Stimulated activated CD4-positive, alpha-beta T cell treated with anti-CD3 and anti-CD28 coated beads, Interleukin-1b, Interleukin-23, amount 100 ng/mL, for 1 hour (primary cell): ENCODE measurements at places on chromosomes 13 and 19.

DNA sequence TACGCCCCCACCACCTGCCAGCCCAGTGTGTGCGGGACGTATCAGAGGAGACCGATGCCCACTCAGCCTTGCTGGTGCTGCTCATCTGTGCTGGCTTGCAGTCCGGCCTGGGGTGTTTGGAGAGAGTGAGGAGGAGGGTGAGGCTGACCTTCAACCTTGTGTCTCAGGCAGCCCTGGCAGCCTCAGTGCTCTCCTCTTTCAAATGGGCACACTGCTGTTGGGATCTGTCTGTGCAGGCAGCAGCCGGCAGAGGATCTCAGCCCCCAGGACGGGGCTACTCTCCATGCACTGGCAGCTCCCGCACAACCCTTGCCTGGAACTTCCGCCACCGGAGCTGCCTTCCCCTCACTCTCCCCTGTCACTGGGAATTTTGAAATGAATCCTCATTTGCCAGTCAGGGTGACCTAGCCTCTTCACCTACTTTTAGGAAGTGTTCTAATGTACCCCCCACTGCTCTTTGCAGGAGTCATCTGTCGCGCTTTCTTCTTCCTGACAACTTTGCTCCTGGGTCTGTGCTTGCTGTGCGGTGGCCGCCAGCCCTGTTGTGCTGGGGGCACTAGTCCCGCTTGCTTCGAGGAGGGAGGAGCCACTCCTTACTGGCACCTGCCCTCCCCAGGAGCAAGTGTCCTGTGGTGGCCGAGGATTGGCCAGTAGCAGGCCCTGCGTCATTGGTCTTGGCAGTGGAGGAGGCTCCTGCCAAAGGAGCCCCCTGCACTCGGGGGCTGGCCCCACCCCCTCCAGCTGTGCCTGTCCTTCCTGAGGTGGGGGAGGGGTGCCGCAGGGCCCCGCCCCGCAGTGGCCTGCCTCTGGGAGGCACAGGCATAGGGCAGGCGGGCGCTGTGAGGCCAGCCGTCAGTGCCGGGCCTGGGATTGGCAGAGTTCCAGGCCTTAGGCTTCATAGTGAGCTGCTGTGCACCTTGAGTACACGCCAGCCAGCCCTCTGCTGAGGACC, 53.4 kb downstream of the TSSK6 start:
- DNase-seq, result no peak

GRCh38 chr13:44088991-44089413, 209.3 kb downstream of the LACC1 start:
- no peak for DNase-seq

DNA sequence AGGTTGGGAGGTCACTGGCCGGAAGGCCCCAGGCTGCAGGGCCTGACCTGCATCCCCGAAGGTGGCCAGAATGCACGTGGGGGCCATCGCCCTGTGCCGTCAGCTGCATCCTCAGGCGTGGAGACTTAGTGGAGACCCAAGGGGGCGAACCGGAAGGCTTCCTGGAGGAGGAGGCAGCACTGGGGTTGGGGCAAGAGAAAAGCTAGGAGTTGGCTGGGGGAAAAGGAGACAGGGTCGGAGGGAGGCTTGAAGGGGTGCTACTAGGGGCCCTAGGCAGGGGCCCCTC, 1.4 kb upstream of the YJEFN3 start:
- no peak for DNase-seq

DNA sequence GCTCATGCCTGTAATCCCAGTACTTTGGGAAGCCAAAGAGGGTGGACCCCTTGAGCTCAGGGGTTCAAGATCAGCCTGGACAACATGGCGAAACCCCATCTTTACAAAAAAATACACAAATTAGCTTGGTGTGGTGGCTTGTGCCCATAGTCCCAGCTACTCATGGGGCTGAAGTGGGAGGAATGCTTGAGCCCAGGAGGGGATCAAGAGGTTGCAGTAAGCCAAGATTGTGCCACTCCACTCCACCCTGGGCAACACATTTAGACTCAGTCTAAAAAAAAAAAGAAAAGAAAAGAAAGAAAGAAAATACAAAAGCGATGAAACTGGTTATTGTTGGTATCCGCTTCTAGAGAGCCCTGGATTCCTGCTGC, 597.4 kb downstream of the UQCRFS1 start:
- no peak for DNase-seq

- no peak for DNase-seq
Observed at GRCh38 chr13:110503037-110503901, 58.3 kb downstream of the RAB20 start.

DNA sequence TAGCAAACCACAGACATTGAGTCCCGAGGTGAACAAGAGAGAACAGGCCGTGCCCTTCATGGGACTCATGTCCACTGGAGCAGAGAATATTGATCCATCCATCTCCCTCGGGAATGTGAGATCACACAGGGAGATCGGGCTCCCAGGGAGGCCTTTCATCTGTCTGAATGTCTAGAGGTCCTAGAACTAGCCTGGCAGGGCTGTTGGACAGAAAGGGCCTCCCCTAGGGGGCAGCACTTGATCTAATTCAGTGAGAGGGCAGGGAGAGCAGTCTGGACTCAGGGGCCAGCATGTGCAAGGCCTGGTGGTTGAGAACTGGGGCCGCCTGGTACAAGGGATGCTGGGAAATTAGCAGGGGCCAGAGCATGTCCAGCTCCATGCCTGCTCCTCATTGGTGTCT, 4.3 kb downstream of the RUVBL2 start:
- no peak for DNase-seq

DNA sequence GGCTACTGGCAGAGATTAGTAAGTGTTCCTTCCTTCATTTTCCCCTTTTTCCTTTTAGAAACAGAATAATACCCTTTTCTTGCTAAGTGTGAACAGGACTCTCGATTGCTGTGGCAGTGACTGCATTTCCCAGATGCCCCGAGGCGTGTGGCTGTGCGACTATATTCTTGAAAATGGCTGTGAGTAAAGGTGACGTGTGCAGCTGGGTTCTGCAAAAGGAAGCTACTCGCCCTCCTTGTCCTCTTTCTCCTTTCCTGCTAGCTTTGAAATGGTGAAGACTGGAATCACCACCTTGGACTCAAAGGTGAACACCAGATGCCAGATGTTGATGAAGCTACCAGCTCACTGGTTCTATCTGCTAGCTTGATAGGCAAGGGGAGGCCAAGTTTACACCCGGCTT, 121.4 kb downstream of the MIPEP start:
- DNase-seq, result no peak

- DNase-seq, result no peak
Observed at GRCh38 chr19:18211683-18212082, 7.8 kb upstream of the RAB3A start.

GRCh38 chr19:1177322-1178114, 3.5 kb upstream of the SBNO2 start:
- no peak for DNase-seq

DNA sequence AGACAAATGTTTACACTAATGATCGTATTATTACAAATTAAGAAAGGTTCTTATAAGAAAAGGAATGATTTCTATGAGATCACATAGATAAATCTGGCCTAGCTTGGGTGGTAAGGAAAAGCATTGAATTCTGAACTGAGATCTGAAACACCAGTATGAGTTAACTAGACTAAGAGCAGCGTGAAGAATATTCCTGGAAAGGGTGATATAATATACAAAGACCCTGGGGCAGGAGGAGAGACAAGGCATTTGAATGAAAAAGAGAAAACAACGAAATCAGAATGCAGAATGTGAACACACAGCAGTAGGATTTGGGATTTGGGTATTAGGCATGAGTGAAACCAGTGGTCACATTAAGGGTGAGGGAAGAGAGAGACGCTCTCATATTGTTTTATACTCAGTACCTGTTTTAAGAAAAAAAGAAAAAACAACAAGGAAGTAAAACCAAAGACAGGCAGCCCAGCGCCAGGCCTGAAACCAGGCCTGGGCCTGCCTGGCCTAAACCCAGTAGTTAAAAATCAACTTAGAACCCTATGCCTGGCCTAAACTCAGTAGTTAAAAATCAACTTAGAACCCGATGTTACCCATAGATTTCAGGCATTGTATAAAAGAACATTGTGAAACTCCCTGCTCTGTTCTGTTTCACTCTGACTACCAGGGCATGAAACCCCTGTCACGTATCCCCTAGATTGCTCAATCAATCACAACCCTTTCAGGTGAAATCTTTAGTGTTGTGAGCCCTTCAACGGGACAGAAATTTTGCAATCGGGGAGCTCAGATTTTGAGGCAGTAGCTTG, 287.1 kb downstream of the ITGBL1 start:
- no peak for DNase-seq

GRCh38 chr13:69796256-69796655, 311.4 kb upstream of the ATXN8OS start:
- DNase-seq, result no peak

DNA sequence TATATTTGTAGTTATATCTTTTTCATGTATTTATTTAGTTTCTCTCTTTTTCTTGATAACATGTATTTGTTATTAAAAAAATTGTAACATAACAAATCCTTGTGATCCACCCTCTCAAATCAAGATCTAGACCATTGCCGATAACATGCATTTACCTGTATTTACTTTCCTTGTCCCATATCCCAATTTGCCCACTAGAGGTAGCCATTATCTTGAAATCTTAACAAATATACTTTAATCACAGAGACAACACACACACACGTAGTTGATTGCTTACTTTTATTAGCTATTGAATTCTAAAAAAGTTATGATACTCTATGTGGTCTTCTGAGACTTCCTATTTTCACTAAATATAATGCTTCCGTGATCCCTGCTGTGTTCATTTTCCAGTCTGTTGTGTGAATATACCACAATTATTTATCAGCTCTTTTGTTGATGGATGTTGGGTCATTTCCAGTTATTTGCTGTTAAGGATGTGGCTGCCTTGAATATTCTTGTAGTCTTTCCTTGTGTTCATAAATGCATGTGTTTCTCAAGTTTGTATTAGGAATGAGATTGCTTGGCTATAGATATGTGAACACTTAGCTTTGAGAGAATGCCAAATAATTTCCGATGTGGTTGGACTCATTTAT, 31.3 kb upstream of the ZMYM2 start:
- no peak for DNase-seq

GRCh38 chr19:49440439-49441209, 703 bp downstream of the SLC17A7 start:
- no peak for DNase-seq

GRCh38 chr19:7657131-7657751, 11.6 kb upstream of the RETN start:
- DNase-seq, result no peak

GRCh38 chr19:7340959-7341837, 7.5 kb upstream of the ARHGEF18 start:
- DNase-seq, result peak; percentile 82

- no peak for DNase-seq
Observed at GRCh38 chr13:65034266-65034665, 2195.9 kb downstream of the PCDH9 start.

DNA sequence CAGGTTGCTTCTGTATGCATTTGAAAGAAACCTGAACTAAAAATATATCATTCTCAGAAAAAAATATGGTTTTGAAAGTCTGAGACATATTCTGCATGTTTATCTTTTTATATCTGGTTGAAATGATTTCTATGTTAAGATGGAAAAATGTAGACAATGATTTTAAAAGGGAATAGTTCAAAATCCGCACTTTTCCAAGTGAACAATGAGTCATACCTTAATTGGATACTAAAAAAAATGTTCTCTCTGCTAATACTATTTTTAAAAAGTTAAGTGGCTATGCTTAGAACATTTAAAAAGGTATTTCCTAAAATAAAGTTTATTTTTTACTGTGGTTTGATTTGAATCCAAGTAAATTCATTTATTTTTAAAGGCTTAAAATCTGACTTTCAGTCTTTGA, 801.4 kb downstream of the SLITRK6 start:
- no peak for DNase-seq

- DNase-seq, result no peak
Observed at GRCh38 chr19:49861541-49862378, 5.6 kb downstream of the PNKP start.

GRCh38 chr19:51140441-51140840, 1.7 kb upstream of the SIGLEC7 start:
- no peak for DNase-seq
